ENCODE measurements at places on chromosomes 11 and 22. TPM values are rescaled to one million over a fixed set of nuclear protein-coding genes. Genes with fewer than 3 reads are reported as not detected.

The CPT1B gene
- 9.8 TPM for total RNA-seq

The CHRM4 gene
- total RNA-seq, result 1.2 TPM

The ALDH3B1 gene
- total RNA-seq, result 11.5 TPM

The PTPN5 gene
- total RNA-seq, result 1.2 TPM

The ANO9 gene
- 0.11 TPM for total RNA-seq

- H3K27ac ChIP-seq, result peak overlapping the region; percentile 77
- peak overlapping the region; percentile 64 for H3K4me3 ChIP-seq
- peaks cover 28% of the 10 kb centered on the region for H3K27me3 ChIP-seq
Observed at GRCh38 chr11:61587541-61587941, 6.7 kb upstream of the SYT7 start.

DNA sequence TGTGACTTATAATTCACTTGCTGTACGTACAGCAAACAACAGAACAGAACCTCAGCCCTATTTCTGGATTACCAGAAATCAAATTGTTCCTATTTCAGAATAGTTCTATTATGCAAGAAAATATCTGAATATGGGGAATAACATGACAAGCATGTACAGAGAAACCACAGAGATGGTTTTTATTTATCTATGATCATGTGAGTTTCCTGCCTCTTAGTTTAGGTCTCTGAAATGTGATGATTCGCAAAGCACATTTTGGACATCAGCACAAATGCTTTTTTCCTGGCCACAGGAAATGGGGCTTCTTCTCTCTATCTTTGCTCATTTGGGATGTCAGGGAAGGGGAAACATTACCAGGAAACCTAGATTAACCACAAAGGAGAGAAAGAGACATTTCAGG lies 266.7 kb upstream of the CTSC start:
- no peaks in the 10 kb centered on the region for H3K27me3 ChIP-seq
- no peaks in the 10 kb centered on the region for H3K36me3 ChIP-seq
- no peak overlapping the region for H3K27ac ChIP-seq
- no peak overlapping the region for H3K4me3 ChIP-seq
- H3K4me1 ChIP-seq, result no peaks in the 10 kb centered on the region

DNA sequence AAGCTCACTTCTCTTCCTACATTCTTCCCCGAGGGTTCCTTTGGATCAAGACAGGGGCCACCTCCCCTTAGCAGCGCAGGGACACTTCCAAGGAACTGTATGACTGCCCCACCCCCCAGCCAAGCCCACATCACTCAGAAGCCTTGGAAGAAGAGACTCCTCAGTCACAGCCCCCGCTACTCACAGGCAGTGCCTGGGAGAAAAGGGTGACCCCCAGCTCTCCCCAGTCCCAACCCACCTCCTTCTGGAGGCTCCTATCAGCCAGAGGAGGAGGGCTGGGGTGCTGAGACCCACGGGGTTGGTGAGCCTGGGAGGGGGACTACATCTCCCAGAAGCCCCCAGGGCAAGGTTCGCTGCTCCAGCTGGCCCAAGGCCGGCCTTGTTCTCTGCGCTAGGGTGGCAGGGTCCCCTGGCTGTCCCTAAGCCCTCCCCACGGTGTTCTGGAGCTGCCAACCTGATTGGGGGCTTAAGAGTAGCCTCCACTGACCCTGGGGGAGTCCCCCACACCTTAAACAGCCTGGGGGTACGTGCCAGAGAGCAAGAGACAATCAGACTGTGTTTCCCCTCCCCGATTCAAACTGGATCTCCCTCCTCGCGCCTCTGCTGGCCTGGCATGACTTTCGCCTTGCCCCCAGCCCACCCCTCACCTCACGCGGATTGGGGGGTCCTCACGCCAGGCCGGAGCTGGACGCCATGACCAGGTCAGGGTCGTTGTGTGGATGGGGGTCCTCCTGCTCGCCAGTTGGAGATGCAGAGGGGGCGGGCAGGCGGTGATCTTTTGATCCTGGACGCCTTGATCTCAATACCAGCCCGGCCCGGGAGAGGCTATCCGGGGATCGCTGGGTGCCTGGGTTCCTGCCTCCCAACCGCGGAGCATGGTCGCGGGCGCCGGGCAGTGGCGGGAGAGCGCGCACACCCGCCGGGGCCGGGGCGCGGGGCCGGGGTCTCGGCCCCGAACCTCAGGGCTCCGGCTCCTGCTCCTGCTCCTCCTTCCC lies 838 bp downstream of the BCL9L start:
- no peaks in the 10 kb centered on the region for H3K36me3 ChIP-seq
- H3K4me3 ChIP-seq, result peak overlapping the region; percentile 94
- no peak for DNase-seq
- H3K27ac ChIP-seq, result peak overlapping the region; percentile 98
- no peaks in the 10 kb centered on the region for H3K27me3 ChIP-seq

DNA sequence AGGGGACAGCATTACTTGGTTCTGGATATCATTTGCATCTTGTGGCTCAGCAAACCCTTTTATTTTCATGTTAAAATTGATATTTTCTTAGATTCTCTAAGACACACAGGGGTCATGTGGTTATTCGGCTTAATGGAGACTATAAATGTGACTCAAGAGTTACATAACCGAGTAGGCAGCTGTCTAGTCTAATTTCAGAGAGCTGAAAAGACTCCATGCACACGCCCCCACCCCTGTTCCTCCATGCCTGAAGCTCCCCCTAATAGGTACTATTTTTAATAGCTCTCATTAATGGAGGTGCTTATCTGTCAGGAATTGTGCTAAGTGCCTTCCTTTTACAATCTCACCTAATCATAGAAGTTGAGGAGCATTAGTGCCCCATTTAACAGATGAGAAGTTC lies 189.2 kb upstream of the ARHGAP20 start:
- H3K27ac ChIP-seq, result no peak overlapping the region
- no peak overlapping the region for H3K4me3 ChIP-seq

DNA sequence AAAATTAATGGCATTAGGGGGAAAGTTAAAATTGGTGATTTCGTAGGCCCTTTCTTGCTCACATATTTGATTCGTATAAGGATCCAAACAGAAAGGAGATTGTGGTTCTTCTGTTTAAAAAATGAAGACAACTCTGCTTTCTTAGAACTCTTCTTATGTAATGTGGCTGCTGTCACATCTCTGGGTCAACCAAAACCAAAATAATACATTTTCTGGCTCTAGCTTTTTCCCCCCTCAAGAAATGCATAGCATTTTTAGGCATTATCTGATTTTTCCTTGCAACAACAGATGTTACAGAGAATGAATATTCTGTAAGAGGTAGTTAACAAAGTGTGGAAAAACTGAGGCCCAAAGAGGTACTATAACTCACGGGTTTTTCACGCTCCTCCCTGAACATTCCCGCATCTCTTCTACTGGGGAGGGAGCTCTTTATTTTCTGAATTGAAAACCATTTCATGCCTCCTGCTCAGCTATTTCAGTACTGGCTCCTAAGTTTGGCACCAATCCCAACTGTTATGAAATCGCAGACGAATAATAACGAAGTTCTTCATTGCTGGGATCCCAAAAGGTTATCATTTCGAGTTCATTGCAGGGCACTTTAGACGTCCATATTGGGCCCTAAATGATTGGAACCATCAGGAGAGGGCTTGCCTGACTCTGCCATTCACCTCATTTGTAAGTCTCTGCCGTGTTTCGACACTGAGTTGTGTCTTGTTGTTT lies 17.1 kb downstream of the GRAP2 start:
- peaks cover 21% of the 10 kb centered on the region for H3K4me1 ChIP-seq
- no peaks in the 10 kb centered on the region for H3K27me3 ChIP-seq
- no peak overlapping the region for H3K27ac ChIP-seq
- no peaks in the 10 kb centered on the region for H3K36me3 ChIP-seq
- no peak overlapping the region for H3K4me3 ChIP-seq

- no peak overlapping the region for H3K4me3 ChIP-seq
- H3K27ac ChIP-seq, result no peak overlapping the region
- DNase-seq, result no peak
- no peaks in the 10 kb centered on the region for H3K27me3 ChIP-seq
Observed at GRCh38 chr11:46895821-46896220, 22.5 kb downstream of the LRP4 start.

DNA sequence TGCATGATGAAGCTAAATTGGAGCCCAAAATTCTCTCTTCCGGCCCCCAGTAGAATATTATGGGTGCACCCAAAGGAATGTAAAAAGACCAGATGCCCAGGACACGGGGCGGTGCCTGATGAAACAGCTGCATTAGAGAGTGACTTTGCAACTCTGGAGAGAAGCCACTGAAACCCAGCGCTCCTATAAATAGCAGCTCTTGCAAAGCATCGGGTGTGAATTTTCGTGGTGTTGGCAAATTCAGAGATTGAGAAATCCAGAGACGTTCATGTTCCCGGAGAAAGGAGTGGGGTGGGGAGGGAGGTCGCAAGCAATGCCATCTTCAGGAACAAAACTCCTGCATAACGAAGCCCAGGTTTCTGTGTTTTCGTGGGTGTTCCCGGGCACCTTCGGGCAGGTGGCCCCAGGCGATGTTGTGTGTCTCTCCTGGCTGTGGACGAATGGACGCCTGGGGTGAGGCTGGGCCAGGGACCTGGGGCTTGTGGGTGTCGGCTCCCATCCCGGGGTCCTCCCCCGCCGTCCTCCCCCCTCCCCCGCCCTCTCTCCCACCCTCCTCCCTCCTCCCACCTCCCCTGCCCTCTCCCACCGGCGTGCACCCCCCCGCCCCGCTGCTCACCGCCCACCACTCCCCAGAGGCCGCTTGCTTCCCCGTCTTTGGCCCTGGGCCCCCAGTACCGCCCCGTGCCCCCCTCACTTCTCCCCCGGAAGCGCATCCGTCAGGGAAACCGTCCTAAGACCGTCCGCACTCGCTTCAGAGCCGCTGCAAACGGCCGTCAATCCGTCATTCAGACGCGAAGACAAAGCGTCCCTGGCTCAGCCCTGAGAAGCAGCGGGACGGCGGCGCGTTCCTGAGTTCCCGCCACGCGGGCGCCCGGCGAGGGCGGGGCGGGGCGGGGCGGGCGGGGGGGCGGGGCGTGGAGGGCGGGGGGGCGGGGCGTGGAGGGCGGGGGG lies 26.7 kb upstream of the TOLLIP start:
- H3K36me3 ChIP-seq, result no peaks in the 10 kb centered on the region
- H3K27ac ChIP-seq, result peak overlapping the region; percentile 89

GRCh38 chr11:109783840-109784239 lies 309.4 kb upstream of the ZC3H12C start:
- H3K4me3 ChIP-seq, result no peak overlapping the region
- H3K36me3 ChIP-seq, result no peaks in the 10 kb centered on the region
- H3K27ac ChIP-seq, result no peak overlapping the region
- H3K27me3 ChIP-seq, result no peaks in the 10 kb centered on the region
- H3K4me1 ChIP-seq, result no peaks in the 10 kb centered on the region
- no peak for DNase-seq

All from esophagus muscularis mucosa (tissue), 4 donors.